ENCODE measurements at places on chromosomes 7 and 10. TPM values are rescaled to one million over a fixed set of nuclear protein-coding genes. Genes with fewer than 3 reads are reported as not detected.

Gene SPDYE11
- total RNA-seq: not detected

Gene PANK1
- 6.5 TPM for total RNA-seq

Gene CALY
- not detected for total RNA-seq

Gene CEP55
- 28.7 TPM for total RNA-seq

Gene DPP6
- 4.5 TPM for total RNA-seq

Gene KIF11
- total RNA-seq: 39.9 TPM

Measured in thymus (tissue), 14 donors.